ENCODE measurements at places on chromosomes 4 and X.

DNA sequence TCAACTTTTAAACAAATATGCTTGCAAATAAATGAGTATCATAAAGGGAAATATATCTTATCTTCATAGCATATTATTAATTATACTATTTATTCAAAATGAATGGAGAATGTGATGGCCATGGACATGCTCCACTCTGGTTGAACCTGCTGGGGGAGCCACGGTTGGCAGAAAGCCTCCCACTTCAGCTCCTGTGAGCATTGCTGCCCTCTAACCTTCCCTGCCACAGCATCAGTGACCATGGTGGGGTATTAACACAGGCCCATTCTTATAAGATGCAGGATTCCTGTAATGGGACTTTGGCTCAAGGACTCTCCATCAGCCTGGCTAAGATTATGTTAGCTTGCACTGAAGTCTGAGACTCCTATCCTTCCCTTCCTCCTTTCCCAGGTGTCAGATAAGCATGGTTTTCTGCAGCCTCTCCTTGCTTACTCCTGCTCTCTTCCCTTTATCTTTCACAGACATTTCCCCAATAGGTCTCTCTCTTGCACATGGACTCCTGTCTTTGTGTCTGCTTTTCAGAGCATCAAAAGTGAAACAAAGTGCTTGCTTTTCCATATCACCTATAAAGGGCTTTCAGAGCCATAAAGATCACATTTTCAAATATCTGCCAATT, 4.9 kb upstream of the ABRAXAS1 start:
- no peak for DNase-seq

GRCh38 chrX:79601341-79602131, 234.4 kb upstream of the ITM2A start:
- no peak for DNase-seq

GRCh38 chr4:111883557-111883999, 261.7 kb upstream of the FAM241A start:
- DNase-seq: no peak

- DNase-seq: no peak
Measured at GRCh38 chrX:40105835-40106675, 8.3 kb upstream of the BCOR start.

DNA sequence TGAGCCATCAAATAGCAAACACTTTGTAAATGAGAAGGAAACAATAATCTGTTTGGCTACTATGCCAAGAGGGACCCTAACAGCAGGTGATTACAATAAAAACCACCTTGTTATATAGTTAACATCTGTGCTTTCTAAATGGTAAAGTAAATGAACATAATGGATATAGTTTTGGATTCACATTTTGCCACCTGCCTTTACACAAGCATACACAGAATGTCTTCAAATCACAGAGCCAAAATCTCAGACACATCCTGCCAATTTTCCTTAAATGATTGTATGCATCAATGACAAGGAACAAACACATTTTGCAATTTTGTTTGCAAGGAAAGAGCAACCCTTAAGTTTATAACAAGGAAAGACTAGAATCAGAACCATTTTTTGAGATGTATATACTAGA, 334.2 kb downstream of the FSTL5 start:
- DNase-seq: no peak

DNA sequence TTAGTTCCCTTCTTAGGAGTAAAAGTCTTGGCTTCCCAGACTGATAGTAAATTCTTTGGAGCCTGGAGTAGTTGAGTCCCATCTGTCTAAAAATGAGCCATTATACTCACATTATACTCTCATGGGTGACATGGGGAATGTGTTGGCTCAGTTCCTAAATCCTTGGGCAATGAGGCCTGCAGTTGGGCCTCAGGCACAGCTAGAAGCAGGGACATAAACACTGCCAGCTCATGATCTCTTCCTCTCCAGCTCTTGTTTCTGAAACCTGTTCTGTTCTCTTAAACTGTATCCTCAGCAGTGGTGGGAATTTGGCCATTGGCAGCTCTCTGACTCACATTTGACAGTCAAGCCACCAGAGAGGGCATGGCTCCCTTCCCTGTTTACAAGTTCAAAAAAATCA, 212.5 kb downstream of the SPATA18 start:
- no peak for DNase-seq

GRCh38 chr4:173745765-173746164, 215.7 kb upstream of the HAND2 start:
- no peak for DNase-seq

DNA sequence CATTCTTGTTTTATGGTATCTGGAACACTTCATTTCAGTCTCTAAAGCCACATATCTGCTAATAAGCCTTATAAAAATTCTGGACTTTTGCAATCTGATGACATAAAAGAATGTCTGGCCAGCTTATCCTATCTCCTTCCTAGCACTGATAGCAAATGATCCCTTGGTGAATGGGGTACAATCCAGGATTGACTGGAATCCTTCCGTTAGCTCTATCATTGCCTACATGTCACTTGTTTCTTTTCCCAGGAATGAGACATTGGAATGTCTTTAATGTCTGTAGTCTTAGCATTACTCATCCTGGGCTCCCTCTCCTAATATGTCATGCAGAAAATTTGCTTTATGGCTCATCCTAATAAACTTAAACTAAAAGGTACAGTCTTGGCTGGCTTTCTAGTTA, 14.8 kb upstream of the PABPC4L start:
- DNase-seq: no peak
